Iris pigment epithelial cell (primary cell): ENCODE measurements at places on chromosomes 5 and 9.

DNA sequence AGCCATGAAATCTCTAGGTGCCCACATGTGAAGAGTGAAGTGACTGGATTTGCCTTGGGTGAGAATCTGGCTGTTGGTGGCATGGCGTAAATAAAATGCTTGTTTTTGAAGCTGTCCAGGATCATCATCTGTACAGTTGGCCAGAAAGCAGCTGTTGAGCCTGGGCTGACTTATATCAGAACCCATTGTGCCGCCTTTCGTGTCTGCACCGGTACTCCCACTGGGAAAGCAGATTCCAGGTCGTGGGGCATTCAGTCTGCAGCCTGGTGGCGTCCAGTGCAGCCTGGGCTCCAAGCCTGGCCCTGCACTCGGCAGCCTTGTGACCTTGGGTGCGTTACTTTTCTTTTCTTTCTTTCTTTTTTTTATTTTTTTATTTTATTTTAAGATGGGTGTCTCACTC, 27.8 kb downstream of the PRRC2B start:
- DNase-seq, result no peak

GRCh38 chr5:87541676-87542075, 128.9 kb upstream of the CCNH start:
- no peak for DNase-seq

DNA sequence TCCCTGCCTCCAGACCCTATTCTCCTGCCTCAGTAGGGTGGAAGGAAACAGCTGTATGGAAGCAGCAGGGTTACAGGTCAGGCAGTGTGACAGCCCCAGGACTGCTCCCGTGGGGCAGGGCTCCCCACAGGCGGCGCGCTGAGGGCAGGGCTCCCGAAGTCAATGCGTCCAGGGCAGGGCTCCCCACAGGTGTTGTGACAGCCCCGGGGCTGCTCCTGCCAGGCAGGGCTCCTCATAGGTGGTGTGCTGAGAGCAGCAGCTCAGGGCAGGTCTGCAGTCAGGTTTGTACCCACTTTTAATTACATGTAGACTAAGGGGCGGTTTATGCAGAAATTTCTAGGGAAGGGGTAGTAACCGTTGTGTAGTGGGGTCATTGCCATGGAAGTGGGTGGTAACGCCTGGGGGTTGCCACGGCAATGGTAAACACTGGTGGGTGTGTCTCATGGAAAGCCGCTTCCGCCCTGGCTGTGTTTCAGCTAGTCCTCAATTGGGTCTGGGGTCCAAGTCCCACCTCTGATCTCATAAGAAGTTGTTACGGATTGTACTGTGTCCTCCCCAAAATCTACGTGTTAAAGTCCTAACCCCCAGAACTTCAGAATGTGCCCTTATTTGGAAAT, 16.7 kb upstream of the TERT start:
- DNase-seq, result no peak

GRCh38 chr5:115507681-115508080, 36.9 kb downstream of the FEM1C start:
- DNase-seq, result peak; percentile 20

- DNase-seq, result peak; percentile 97
These were observed 1.6 kb upstream of the NR4A3 start for GRCh38 chr9:99819856-99820684.

DNA sequence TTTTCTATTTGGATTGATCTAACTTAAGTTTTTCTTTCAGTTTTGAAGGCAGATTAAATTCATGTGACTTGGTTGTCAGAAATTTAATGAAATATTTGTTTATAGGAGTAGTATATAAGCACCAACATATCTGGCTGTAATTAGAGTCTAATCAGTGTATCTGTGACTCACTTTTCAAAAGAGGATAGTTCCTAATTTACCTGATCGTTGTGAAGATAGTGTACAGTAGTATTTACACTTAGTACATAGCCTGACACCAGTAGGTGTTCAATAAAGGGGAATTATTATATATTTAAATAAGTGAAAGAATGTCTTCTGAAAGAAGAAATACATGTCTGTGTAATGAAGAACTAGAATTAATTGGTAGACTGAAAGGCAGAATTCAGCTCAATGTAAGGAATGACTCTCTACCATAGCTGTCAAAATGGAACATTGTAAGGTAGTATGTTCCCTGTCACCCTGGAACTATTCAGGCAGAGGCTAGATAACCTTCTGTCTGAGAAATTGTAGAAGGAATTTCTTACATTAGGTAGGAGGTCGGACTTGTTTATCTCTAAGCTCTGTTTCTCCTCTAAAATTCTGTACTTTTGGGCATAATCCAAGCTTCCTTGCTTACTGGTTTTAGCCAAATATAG, 8.6 kb downstream of the TGFBR1 start:
- no peak for DNase-seq

- DNase-seq, result peak; percentile 92
These were observed 26.6 kb downstream of the EGR1 start for GRCh38 chr5:138491669-138492559.

GRCh38 chr5:5374009-5374715, 48.3 kb upstream of the ICE1 start:
- peak; percentile 41 for DNase-seq

DNA sequence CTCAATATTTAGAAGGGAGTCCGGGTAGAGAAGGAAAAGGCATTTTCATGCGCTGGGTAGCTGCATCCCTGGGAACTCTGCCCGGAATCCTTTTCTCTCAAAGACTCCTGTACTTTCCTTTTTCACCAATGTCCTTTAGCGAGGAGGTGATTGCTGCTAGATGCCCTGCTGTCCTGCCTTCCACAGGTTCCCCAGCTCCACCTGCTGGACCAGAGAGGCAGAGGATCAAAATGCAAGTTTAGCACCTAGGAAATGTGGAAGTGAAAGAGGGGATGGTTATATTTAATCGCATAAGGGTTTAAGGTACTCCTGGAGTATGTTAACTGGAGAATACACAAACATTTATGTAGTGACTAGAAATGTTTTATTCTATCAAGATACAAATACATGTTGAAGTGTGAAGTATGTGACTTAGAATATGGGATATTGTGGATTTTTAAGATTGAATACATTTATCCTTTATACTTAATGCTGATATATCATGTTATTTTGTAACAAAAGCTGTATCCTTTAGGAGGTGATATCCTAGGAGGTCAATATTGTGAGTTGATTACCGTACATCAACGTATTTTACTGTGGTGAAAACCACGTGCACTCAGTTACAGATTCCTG, 145.7 kb downstream of the ARHGAP26 start:
- peak; percentile 44 for DNase-seq

DNA sequence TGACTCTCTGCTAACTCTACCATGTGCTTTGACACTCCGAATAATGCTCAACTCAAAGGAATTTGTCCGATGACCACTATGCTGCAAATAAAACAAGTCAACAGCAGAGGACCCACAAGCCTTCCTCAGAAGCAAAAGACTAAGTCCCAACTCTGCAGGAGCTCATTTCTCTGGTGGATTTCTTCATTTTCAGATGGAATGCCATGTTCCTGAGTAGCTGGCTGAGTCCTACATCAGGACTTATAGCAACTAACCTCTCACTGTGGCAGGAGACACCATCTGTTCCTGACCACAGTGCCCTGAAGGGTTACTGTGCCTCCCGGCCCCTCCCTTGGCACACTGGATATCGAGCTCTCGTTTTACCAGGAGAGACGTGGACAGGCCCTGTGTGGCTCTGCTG, 20.8 kb downstream of the LHFPL2 start:
- peak; percentile 71 for DNase-seq

- DNase-seq, result no peak
These were observed 45.7 kb downstream of the PIP5K1B start for GRCh38 chr9:68750786-68751185.

DNA sequence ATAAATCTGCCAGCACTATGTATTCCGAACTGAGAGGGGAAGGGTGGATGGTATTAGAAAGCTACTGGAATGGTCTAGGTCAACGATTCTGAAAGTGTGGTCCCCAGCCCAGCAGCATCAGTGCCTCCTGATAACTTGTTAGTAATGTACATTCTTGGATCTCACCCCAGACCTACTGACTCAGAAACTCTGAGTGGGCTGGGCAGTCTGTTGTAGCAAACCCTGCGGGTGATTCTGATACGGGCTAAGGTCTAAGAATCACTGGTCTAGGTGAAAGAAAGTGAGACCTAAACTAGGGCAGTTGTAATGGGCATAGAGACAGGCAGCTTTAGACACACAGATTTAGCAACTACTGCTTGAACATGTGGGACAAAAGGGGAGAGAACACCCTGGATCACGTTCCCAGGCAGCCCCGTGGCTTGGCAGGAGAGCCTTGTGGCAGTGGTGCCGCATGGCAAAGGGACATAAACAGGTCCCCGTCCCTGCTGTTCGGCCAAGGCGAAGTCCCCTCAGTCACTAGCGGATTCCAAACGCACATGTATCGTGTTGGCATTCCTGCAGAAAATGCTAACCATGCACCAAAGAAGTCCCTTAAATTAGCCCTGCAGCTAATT, 216.3 kb downstream of the TTLL11 start:
- peak; percentile 86 for DNase-seq

DNA sequence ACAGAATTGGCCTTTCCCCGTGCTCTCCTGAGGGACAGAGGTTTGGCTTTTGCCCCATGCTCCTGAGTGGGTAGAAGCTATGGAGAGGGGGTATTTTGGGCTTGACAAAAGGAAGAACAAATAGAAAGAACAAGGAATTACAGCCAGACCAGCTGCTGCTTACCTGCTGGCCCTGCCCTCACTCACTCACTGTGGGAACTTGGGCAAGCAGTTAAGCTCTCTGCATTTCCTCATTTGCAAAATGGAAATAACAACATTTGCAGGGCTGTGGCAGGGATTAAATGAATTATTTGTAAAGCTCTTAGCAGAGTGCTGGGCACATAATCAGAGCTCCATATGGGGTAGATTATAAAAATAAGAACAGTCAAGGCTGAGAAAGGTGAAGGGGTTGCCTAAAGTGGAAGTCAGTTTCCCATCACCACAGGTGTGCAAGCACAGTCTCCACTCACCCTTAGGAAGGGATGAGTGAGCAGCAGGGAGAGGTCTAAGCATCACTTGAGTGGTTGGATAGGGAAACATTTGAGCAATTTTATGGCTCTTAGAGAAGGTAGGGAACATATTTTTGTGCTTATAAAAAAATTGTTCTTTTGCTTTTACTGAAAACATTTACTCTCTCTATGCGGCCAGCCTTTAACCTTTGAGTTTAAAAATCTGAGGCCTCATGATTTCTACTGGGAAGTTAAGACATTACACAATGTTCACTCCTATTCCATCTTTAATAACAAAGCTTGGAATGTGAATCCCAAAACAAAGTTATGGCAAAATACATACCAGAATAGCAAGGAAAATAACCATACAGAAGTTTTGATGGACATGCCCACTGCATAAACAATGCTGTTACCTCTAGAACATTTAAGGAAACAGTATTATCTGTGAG, 42.8 kb upstream of the LHFPL2 start:
- no peak for DNase-seq

DNA sequence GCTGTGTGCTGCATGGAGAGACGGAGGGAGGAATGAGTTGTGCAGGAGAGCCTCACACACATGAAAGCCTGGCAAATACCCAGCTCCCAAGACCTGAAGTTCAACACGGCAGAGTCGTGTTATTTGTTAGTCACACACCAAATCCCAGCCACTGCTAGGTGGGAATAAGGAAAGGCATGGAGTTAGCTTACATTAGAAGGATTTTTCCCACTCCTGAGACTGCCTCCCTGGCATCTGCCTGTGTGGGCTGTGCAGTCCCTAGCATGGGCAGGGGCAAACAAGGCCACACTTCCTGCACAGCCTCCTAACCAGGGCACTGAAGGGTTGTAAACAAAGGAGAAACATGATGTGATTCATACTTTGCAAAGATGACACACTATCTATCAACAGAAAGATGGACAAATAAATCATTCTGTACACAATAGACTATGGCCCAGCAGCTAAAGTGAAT, 306.8 kb downstream of the SPOCK1 start:
- DNase-seq, result no peak

- DNase-seq, result no peak
These were observed 87.5 kb upstream of the PRRC1 start for GRCh38 chr5:127429928-127430327.

GRCh38 chr9:76451234-76451633, 7.7 kb upstream of the GCNT1 start:
- DNase-seq, result peak; percentile 92

- DNase-seq, result no peak
These were observed 456.9 kb downstream of the TMEM232 start for GRCh38 chr5:110269478-110270142.

- DNase-seq, result no peak
These were observed 27.2 kb downstream of the MAML1 start for GRCh38 chr5:179759581-179760551.

GRCh38 chr9:12737871-12738270, 36.9 kb upstream of the LURAP1L start:
- DNase-seq, result no peak

DNA sequence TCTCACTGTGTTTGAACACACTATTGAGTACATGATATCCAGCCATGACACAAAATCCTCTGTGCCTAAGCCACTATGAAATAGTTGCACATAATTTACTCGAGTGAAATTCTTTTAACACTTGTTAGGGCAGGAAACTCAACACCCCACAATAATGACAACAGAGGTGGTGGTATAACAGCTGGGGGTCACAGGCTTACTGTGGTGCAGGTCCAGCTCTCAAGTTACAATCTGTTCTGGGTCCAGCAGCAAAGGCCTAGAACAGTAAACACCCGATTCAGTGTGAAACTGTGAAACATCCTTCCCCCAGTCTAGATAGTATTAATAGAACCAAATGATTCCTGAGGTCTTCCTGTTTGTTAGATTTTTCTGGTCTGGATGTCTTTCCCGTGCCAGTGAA, 102.9 kb upstream of the APC start:
- no peak for DNase-seq

DNA sequence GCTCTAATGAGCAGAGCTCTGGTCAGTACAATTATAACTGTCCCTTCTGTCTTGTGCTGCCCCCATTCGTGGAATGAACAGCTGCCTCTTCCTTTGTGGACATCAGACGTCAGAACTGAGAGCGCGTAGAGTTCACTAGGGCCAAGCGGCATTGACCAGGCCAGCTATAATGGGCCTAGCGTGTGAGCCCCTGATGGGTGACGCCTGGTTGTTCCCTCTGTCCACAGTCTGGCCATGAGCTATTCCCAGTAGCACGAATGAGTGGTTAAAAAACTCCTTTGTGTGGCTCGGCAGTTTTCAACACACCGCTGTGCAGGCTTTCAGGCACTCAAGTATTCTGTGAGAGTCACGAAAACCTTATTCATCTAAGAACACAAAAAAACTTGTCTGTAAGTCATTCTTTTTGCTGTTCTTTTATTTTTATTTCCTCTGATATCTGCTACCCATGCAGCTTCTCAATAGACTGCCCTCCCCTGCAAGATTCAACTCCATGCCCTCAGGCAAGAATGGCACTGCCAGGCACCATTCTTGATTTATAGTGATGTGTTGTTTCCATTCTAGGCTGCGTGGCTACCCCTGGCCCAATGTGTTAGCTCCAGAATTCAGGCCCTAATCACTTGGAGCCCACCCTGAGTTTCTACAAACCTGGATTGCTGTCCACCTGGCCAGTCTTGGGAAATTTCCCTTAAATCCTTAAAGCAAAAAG, 52.5 kb downstream of the ANKDD1B start:
- no peak for DNase-seq

DNA sequence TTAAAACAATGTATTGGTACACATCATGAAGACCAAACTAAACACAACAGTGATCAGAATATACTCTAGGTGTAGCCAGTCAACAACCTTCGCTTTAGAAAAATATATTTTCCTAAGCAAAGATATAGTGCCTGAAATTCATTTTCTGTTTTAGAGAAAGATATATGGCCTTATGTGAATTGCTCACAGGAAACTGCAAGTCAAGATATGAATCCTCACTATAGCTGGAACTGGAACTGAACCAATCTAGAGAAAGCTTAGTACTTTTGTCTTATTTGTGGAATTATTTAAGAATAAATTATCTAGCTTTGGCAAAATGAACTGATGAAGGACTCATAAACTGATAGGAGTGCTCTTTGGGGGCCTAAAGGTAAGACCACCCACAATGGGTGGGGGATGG, 27.3 kb downstream of the GZMK start:
- no peak for DNase-seq
